ENCODE measurements at places on chromosomes 7 and 10.

DNA sequence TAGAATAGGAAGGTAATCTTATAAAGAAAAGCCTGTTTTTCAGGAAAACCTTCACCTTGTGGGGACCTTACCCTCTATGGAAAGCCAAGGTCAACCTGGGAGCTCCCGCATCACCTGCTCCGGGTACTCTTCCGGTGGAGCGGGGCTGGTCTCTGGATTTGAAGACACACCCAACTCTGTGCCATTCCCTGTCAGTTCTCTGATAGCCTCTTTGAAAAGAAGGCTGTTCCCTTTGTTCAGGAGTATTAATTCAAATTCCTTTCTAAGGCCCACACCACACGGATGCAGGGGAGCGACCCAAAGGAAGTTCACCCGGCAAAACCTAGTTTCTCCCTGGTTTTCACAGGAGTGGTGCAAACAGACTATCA lies 10.7 kb downstream of the CTBP2 start:
- no peak for DNase-seq

GRCh38 chr7:98214811-98215321 lies 3.6 kb downstream of the BHLHA15 start:
- no peak for DNase-seq

GRCh38 chr7:26499315-26499897 lies 207.7 kb downstream of the SNX10 start:
- DNase-seq: no peak

GRCh38 chr7:104960741-104961448 lies 53.1 kb upstream of the KMT2E start:
- DNase-seq: no peak

DNA sequence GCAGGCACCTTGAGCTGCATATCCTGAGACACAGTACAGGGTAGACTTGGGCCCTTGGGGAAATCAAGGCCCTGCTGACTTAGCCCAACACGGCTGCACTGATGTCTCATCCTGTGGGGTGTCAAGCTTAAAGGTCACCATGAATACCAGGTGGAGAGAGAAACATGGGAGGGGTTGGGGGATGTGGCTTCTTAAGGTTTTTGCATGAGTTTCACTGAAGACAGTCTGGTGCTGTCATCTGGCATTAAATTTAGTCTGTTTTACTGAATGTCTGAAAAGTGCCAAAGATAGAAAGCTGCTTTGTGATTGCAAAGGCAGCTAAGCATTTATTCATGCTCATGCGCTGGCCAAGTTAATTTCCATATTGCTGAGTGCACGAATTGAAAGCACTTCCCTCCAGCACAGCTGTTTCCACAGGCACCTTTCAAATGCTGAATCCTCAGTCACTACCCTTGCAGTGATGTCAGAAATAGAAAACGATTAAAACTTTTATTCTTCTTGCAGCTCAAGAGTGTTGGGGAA lies 102.1 kb downstream of the OSBPL3 start:
- no peak for DNase-seq

DNA sequence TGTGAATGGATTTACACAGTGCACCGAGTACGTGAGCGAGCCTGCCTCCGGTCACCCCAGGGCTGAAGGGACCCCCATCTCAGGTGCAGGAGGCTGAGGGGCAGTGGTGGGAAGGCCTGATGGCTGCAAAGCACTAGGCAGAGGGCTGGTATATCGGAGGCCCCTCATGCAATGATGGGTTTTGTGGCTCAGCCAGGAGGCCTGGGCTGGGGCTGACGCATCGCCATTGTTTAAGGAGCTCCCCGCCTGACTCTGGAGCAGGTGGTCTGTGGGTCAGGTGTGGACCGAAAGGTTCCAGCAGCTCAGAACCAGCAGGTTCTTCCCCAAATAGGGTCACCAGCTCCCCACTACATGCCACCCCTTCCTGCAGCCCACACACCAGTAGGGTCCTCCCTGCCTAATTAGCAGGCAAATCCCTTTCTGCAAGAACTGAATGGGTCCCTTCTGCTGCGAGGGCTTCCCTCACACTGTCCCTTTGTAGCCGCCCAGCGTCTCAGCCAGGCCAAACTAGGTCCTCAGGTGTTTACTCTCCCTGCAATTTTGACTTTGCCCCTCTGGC lies 33.0 kb downstream of the OAT start:
- no peak for DNase-seq

DNA sequence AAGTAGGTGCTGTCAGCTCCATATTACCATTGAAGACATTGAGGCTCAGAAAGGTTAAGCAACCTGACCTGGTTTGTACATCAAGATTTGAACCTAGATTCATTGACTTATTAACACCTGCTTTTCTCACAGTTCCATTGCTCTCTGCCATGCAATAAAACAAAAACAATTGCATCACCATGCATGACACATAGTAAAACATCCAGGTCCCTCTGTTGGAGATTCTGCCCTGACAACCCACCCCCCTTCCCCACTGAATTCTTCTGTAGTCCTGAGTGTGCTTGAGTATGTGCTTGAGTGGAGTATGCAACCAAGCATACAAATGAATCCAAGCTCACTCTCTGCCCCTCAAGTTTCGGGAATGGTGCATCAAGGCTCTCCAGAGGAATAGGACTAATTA lies 6.0 kb upstream of the LMBR1 start:
- DNase-seq: no peak

GRCh38 chr10:72086466-72087391 lies 1.6 kb downstream of the SPOCK2 start:
- no peak for DNase-seq
